Activated T-helper 1 cell treated with anti-CD3 and anti-CD28 coated beads, Interleukin-12 subunit alpha, Interleukin-12 subunit beta, Interleukin-2, Interleukin-4 antibody, amounts not matched to agents 30 ng/mL and 10 ng/mL and 1 ng/mL, durations not matched to agents 14 hours and 24 hours and 36 hours (primary cell): ENCODE measurements at places on chromosomes 4 and X. TPM values are rescaled to one million over a fixed set of nuclear protein-coding genes. Genes with fewer than 3 reads are reported as not detected.

Gene ADAMTS3
- total RNA-seq, result not detected in 2 replicates

Gene PITX2
- not detected in 2 replicates for total RNA-seq

Gene SPANXB1
- total RNA-seq, result not detected in 2 replicates

Gene PPID
- 52.8 and 55.4 TPM in 2 replicates for total RNA-seq

Gene GPR78
- not detected in 2 replicates for total RNA-seq

DNA sequence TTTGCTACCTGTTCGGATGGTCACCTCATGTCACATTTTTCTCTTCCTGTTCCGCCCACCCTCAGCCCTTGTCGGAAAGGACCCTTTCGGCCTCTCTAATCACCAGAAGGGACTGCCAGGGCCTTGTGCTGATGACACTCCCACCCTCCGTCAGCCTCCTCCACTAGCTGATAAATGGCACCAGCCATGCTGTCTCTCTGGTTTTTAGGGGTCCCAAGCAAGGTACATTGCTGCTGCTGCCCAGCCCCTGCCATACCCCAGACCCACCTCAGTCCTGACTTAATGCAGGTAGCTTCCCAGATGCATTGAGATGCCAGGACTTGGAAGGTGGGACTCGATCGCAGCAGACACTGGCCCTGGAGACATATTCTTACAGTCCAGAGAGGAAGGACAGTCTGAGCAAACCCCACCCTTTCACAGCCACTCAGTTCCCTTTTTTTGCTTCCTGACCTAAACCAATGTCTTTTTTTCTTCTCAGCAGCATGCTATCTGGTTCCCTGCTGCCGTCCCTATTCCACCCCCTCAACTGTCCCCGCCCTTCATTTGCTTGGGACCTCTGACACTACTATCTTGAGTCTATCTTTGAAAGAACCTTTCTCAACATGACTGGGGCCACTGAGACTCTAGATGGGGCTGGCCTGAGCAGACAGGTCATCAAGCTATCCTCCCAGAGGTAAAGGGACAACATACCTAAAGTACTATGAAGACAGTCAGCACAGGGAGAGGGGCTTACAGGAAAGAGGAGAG, at the start of gene BTK:
BTK (minus strand) TSS at position 397 of the 747 bp plus-strand sequence. CDS start 10,907 bp downstream, outside the sequence.
- no peak for DNase-seq

- no peak for DNase-seq
Observed at GRCh38 chrX:135006187-135006586, 15.4 kb downstream of the SMIM10 start.

DNA sequence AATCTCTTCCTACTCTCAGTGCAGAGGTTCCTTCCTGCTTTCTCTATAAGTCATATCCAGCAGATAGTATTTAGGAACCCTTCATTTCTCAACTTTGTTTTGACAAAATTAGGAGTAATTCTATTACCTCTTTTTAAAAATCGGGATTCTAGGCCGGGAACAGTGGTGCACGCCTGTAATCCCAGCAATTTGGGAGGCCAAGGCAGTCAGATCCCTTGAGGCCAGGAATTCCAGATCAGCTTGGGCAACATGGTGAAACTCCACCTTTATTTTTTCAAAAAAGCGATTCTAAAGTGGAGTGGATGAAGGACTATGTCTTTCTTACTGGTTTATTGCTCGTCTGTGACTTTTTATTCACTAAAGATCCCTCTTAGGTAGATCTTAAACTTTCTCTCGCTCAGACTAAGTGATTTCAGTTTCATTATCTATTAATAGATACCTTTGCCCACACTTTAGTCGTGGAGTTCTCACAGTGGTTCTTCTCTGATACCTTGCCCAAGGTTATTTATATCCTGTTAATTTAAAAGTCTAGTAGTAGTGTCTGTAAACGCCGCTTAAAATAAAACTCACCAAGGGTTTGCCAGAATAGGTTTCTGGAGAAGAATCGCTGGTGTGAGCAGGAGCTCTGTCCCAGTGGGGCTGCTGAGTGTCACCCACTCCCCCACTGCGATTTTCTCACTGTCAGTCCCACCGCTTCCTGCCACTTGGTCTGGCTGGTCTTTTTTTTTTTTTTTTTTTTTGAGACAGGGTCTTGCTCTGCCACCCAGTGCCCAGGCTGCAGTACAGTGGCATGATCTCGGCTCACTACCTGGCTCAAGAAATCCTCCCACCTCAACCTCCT, 27.0 kb upstream of the TMEM131L start:
- peak; percentile 9 for DNase-seq

DNA sequence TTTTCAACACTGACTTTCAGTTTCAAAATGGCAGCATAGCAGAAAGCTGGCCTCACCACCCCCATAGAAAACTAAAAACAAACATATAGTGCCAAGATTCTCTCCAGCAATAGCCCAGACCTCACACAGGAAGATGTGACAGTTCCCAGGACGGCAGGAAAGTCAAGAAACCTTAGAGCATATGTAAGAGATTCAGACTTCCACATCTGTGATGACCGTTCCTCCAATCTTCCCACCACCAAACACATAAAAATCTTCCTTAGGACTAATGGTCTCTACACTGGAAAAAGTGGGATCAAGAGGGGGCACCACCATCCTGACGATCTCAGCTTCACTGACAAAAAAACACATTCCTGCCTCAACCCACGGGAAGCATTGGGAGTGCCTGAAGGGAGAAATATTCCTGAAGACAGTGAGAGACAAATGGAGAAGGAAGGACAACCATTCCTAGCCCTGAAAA, 134.1 kb upstream of the CPXCR1 start:
- no peak for DNase-seq

- DNase-seq, result no peak
Observed at GRCh38 chr4:47465004-47465403, 1.5 kb upstream of the COMMD8 start.

- no peak for DNase-seq
Observed at GRCh38 chr4:73448448-73449203, 12.6 kb downstream of the AFP start.

DNA sequence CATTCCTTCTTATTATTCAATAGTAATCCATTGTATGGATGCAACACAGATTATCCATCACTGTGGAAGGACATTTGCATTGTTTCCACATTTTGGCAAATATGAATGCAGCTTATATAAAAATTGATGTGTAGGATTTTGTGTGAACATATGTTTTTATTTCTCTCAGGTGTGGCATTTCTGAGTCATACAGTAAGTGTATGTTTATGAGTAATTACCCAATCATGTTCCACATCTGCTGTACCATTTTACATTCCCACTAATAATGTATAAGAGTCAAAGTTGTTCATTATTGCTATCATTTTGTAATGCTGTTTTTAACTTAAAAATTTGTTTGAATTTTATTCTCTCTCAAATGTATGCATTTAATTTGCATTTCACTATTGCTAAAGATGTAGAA, 25.5 kb downstream of the MAGEA4 start:
- DNase-seq, result no peak

DNA sequence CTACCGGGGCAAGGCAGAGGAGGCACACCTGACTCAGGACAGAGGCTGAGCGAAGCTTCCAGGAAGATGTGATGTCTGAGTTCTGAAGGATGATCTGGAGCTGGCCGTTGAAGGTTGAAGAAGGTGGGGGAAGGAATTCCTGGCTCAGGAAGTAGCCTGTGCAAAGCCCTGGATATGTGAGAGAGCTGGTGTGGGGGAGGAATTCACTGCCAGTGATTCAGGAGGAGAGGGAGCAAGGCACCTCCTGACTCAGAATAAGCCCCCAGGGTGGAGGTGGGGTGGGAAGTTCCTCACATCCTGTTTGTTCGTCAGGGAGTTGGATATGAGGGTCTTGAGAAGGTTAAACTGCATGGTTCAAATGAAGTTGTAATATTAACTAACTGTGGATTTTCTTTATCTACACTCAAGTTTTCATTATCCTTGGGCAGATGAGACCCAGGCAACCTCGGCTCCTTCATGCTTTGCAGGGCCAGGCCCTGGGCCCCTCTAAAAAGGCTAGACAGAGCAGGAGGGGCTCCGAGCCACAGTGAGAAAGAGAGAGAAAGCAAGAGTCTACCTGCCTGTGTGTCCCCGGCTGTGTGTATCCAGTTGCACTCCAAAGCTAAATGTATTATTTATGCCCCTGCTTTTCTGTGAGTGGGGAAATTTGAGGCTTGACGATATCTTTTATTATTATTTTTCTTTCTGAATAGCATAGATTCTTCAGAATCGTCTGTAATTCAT, 7.1 kb downstream of the NHSL2 start:
- no peak for DNase-seq
